ENCODE measurements at places on chromosomes 16 and 17.

DNA sequence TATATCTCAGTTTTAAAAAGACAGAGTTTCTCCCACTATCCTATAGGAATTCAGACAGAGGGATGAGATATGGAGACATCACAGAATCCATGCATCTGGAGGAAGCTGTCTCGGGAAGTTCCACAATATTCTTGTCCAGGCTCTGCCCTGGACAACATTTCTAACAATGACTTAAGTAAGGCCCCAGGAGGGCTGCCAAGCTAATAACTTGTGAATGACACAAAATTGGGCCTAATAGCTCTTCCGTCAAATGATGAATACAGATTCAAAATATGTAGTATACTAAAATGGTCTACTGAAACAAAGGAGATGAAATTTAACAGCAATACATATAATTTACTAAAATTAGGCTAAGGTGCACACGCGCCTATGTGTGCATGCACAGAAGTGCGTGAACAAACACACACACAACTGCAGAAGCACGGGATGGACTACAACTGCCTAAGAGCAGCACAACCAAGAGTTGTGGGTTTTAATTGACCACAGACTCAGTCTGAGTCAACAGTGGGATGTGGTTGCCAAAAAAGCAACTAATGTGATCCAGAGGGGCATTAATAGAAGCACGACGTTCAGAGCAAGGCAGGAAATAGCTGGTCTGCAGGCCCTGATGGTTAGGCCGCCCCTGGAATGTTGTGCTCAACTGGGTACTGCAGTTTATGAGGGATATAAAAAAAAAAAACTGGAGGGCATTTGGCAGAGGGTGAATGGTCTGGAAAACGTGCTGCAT, 26.3 kb upstream of the HS3ST2 start:
- DNase-seq: no peak

DNA sequence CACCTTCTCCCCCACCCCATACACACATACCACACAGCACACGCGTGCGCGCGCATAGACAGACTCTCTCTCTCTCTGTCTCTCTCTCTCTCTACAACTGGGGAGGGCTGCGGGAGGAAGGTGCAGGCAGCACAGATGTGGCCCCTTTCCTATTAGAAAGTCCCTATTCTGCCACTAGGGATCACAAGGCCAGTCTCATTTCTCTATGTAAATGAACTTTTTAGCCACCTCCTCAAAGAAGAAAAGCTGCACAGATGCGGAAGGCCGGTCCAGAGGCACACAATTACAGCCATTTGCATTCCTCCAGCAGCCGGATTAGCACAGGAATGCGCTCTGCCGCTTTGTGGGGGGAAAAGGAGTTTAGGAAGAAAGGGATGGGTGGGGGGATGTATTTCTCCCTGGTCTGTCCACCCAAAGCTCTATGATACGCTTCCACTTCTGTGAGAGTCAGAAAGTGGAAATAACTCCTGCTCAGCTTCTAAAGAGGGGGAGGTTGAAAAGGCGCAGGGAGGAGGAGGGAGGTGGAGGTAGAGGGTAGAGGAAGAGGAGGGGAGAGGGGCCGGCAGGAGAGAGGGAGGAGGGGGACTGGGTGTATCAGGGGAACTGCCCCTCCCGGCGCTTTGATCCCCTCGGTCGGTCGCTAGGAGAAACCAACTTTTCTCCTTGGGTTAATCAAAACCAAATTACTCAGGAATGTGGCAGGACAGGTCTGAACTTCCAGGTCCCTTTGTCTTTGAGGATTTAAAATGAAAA, 11.7 kb downstream of the ZFHX3 start:
- DNase-seq: no peak

DNA sequence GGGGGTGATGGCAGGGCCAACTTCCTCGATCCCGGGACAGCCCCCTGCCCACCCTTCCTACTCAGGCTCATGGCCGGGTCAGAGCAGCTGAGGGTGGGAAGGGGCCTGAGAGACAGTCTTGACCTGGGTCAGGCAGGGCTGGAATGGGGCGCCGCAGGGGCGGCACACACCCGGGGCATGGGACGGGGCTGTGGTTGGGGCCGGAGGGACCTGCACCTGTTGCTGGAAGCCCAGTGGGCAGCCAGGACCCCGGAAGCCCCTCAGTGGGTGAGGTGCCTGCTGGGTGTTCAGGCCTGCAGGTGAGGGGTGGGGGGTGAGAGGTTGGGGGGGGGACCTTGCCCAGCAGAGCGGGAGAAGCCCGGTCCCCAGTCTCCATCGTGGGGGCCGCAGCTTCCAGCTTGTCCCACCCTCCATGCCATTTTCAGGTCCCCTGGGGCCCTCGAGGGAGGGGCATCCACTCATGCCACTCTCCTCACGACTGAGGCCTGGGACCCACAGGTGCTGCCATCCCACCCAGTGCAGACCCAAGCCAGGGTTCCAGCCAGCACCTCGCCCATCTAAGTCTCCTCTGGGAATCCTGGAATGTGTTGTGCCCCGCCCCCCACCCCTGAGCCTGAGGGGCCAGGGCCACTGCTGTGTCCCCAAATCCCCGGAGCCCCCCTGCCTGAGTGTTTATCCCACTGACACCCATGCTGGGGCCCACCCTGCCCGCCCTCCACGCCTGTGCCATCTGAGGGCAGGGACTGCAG, 43.4 kb upstream of the ACSF3 start:
- DNase-seq: no peak

DNA sequence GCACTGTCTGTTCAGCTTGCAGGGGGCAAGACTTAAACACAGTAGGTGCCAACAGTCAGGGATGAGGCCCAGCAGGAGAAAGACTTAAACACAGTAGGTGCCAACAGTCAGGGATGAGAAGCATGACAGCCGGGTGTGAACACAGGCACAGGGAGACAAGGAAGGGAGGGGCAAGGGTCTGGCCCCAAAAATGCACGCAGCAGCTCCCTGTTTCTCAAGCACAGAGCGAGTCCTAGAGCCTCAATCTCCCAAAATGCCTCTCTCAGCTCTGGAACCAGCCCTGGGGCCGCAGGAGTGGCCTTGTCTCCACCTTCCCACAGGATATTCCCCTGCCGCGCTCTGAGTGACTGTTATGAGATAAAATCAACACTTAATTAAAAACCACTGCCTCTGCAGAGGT, 66.4 kb downstream of the DYNLRB2 start:
- DNase-seq: no peak

DNA sequence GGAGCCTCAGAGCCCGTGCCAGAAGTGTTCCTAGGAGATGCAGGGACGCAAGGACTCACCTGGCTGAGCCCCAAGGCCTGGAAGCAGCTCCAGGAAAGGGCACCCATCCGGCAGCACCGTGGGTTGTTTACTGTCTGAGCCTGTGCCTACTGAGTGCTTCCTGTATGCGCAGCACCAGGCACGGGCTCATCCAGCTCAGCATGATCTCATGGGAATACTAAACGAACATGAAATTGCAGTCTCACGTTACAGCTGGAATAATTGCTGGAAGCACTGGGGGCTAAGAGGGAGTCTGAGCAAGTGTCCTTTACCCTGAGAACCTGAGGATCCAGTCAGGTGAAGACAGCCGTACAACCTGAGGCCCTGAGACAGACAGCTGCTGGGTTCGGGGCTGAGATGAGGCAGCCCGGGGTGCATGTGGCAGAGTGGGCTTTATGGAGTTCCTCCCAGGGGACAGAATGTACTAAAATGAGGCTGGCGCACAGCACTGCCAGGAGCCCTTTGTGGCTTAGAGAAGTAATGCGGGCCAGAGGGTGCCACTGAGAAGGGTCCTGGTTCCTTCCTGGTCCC, 5.4 kb downstream of the CTRL start:
- DNase-seq: peak; percentile 76

GRCh38 chr16:87295259-87295658, 21.9 kb downstream of the C16orf95 start:
- peak; percentile 67 for DNase-seq

DNA sequence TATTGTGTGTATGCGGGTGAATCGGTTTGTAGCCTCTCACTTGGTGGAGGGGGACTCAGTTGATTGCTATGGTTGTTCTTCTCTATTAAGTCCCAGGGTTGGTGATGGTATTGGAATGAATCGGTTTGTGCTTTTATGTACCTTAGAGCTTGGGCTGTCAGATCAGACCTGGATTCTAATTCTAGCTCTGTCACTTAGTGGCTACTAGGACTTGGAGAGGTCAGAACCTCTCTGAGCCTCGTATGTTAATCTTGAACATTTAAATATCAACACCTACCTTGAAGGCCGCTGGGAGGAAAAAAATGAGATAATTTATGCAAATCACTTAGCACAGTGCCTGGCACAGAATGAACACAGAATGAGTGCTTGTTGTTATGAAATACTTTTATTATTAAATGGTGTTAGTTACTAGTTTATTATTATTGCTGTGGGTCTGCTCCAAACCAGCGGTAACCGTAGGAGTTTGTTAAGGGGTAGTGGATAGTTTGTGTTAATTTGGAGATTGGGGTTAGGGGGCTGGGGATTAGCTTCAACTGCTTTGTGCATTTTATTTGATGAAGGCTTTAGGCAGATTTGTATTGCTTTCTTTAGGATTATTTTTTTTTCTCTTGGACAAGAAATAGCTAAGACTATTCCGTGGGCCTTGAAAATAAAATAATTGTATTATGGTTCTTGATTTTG, 3.5 kb downstream of the KDM6B start:
- no peak for DNase-seq

GRCh38 chr16:67546761-67547422, 15.4 kb upstream of the CTCF start:
- DNase-seq: peak; percentile 85

DNA sequence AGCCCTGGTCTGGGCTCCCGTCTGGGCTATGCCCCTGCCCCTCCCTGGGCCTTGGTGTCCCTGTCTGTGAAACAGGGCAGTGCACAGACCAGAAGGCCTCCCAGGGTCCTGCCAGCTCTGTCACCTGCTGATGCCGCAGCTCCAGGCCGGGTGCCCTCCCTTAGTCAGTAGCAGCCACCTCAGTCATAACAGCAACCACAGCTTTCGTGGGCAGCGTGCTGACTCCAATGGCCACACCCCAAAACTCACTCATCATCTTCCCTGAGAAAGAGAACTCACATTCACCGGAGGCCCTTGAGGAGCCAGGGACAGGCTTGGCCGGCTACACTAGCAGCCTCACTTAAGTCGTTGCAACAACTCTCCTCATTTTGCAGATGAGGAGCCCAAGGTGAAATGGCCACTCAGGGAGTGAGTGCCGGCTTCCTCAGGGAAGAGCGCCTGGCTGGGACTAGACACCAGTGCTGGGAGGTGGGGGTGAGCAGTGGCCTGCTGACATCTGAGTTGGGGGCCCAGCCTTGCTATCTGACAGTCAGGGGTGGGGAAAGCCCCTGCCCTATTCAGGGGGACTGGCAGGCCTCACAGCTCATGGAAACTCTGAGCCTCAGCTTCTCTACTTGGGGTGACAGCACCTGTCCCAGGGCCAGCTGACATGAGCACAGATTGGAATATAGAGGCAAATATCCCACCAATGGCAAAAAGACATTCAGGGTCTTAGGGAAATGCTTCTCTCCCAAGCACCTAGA, 22.6 kb downstream of the SLC5A10 start:
- no peak for DNase-seq

DNA sequence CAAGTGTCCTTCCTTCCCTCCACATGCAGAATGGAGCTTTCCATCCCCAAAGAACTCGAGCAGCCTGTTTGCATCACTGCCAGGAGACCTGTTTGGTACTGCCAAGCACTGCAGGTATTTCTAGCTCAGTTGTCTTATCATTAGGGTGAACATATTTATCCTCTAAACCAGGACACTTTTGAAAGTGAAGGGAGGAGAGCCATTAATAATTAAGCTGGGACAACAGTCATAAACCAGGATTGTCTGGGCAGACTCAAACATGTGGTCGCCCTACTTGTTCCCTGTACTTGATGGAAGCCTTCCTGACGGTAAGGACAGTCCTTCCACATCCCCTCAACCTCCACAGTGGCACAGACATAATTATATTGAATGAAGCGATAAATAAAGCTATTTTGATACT, 67.4 kb downstream of the PRKCA start:
- DNase-seq: no peak

DNA sequence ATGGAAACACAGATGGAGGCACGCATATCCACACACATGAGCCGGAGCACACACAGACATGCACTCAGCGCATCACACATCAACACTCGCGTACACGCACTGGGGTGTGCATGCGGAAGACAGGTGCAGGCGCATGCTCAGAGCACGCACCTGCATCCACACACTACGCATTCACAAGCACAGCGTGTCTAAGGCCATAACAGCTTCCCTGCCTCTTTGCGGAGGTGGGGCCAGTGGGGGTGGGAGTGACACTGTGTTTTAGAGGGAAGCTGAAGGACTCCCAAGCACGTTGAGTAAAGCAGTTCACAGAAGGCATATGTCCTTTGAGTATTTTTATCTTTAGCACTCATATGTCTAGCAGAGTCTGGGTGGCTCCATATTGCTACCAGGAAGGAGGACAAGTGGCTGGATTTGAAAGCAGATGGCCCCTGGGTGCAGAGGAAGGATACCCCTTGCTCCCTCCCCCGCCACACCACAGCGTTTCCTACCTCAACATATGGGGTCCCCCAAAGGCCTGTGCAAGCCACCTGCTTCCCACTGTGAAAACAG, 68.6 kb upstream of the TOB1 start:
- DNase-seq: no peak

DNA sequence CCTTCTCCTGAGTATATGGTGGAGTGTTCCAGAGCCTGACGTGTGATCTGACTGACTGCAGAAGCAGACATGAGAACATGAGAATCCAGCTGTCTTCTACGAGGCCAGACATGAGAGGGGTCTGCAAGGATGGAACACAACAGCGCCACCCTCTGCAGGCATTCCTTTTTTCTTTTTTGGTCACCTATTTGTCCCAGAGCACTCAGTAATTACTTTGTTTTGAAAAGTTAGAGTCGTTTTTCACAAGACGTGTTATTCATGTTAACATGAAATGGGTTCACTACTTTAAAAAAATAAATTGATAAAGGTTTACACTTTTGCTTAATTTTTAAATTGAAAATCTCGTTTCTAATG, 43.8 kb upstream of the ATP2A3 start:
- DNase-seq: no peak

DNA sequence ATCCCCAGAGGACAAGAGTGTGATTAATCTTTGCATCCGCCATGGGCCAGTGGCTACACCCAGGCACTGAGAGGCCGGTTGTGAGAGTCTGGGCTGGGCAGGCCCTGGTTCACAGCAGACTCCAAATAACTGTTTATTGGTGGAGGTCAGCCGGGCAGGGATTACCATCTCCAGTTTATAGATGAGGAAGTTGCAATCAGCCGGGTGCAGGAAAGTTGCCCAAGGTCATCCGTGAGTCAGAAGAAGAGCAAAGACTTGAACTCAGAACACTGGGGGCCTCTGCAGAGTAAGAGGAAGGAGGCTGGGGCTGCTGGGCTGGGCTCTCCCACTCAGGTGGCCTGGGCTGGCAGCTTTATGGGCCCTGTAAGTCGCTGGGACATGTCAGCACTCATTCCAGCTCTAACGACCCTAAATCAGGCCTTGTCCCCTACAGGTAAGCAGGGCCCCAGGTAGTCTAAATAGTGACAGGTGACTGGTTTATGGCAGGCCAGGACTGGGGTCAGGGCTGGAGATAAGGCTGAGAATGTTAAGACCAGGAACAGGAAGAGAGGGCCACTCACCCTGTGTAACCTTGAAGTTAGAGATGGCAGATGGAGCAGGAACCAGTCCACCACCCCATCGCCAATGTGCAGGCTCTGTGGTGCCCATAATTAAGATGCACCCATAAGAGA, 2.1 kb upstream of the CA4 start:
- no peak for DNase-seq

GRCh38 chr17:50059759-50060273, 3.9 kb downstream of the ITGA3 start:
- no peak for DNase-seq

- DNase-seq: no peak
Measured at GRCh38 chr16:27841061-27841801, 222.3 kb downstream of the GSG1L start.
